Mucosa of descending colon (tissue), 3 donors: ENCODE measurements at places on chromosomes 13 and 19. TPM values are rescaled to one million over a fixed set of nuclear protein-coding genes. Genes with fewer than 3 reads are reported as not detected.

- no peak for DNase-seq
Observed at GRCh38 chr19:2569596-2570465, 93.9 kb downstream of the GADD45B start.

- DNase-seq, result no peak
Observed at GRCh38 chr13:40613192-40613818, 53.1 kb downstream of the FOXO1 start.

DNA sequence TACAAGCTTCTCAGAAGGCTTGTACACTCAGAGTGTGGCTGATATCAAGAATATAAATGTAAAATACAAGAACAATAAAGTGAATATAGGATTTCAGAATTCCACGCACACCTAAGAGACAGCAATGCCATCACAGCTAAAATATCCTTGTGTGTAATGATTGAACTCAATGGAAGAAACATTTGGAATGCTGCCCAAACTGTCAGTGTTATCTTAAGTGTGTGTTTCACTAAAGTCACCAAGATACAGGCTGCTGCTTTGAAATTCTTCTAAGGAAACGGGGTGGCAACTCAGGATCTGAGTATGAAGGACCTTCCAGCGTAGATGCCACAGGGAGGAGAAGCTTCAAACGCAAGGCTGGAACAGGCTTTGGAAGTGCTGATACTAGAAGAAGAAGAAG is 86.8 kb downstream of the SGCG start:
- DNase-seq, result no peak

DNA sequence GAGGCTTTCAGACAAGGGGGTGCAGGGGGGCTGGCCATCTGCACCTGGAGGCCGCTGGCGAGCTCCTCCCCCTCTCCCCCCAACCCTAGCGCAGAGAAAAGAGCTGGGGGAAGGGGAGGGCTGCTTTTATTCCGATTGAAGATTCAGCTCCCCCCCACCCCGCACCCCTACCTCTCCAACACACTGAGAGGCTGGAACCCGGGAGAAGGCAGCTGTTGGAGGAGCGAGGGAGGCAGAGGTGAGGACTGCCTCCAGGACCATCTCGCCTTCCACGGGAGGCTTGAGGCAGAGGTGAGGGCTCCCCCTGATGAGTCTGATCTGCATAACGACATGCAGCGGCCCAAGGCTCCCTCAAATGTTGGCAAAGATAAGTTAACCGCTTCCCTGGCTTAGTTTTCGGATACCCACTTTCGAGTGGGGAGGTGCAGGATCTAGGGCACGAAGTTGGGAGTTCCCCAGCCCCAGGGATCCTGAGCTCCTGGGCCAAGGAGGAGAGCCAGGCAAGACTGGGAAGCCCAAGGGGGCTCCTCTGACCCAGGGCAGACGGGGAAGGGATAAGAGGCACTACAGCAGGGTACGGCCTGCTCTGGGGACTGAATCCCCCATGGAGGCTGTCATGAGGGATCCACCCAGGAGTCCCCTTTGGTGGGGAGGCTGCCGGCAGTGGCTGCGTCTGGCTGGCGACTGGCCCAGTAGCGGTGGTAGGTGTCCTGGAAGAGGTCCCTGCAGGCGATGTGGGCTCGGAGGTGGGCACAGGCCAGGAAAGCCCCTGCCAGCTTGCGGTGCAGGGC is 1.2 kb upstream of the NUMBL start:
- peak; percentile 36 for DNase-seq

DNA sequence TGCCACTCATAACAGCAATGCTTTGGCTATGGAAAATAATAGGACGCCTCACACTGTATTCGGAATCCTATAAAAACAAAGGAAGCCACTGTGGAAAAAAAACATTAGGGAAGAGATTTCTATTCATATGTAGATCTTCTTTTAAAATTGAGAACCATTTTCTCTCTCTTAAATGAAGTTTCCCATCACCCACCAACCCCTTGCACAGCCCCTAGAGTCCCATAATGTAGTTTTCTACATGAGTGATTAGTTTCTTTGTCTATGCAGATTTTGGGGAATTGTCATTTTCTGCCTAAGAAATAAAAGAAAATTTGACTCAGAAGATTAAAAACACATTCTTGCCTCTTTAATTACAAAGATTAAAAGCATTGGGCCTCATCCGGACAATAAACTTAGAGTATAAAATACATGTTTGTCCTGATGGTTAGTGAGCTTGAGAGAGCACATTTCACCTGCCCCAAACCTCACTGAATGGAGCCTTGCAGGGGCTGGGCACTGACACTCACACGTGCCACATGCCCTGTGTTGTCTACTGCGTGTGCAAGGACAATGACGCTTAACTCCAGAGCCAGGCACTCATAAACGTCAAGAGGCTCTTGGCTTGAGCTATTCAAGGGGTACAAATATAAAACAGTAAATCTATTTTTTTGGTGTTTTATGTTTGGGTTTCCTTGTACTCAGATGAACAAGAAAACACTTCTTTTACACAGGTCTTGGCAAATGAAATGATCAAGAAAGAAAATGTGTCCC is 40.0 kb upstream of the KL start:
- no peak for DNase-seq

DNA sequence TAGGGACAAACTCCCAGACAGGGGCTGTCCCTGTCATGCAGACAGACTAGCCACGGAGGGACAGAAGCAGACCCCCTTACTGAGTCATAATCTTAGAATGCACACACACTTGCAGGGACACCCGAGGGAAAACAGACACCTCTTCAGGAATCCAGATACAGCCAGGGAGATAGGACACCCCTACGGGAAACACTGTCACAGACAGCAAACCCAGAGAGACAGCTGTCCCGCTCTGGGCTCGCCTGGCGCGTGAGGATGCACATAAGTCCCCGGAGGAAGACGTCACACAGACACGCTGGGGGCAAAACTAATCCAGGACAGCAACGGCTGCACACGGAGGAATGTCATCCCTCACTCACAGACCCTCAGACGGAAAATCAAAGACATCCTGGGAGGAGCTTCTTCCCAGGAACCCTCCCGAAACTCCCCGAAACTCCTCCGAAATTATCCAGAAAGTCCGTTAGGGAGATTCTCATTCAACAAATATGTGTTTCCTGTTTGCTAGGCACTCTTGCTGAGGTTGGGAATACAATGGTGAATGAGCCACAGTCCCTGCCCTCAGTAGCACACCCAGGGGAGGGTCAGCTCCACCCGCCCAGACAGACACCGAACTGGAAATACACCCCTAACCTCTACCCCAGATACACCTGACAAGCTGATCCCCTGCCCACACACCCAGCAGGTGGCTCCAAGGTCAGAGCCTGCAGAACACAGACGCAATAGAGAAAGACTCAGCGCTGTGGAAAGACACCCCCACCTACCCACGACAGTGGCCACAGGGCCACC is 15.2 kb upstream of the TOMM40 start:
- DNase-seq, result no peak

DNA sequence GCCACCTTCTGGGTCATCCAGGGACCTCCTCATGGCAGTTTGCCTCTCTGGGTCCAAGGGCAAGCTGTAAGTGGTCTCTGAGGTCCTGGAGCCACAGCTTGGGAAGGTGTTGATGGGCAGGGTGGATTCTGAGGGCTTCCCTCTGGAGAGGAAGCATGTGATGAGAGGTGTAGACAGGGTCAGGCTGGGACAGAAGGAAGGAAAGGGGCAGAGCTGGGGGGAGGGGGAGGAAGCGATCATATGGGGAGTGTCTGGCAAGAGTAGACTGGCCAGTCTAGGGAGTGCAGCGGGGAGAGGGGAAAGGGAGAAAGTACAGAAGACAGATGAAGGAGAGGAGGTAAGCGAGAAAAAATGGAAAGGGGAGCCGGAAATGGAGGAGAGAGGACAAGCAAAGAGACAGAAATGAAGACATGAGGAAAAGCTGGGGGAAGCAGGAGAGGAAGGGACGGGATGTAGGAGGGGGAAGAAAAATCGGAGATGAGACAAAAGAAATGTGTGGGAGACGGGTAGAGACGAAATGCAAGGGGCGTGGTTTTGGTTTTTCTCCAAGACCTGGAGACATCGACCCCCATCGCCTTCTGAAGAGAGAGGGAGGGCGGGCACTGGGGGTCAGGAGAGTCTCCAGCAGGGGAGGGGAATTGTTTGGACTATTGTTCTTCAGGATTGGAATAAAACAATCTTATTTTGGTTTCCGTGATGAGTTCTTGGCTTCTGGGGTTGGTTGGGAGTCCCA is 26.6 kb downstream of the ZSWIM9 start:
- DNase-seq, result no peak

The CNMD gene
- total RNA-seq, result not detected

The RDH8 gene
- not detected for total RNA-seq
